Endothelial cell (in vitro differentiated cells): ENCODE measurements at places on chromosomes 3 and 15. TPM values are rescaled to one million over a fixed set of nuclear protein-coding genes. Genes with fewer than 3 reads are reported as not detected.

DNA sequence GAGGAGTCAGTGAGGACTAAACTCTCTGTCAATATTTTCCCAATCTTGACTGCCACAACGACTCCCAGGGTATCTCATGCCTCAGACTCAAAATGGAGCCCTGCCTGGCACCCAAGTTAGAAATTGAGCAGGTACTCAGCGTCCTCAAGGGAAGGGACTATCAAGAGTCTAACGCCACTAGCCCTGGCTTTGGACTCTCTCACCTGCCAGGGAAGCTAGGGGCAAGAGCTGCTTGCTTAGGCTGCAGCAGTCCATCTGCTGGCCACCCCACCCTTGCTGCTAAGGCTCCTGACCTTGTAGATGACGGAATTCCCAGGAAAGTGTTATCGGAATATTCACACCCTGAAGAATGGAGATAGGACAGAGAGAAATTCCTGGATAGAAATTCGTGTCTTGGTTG, 33.0 kb downstream of the ZIC4 start:
- no peak overlapping the region for H3K27ac ChIP-seq
- H3K4me1 ChIP-seq, result peaks cover 17% of the 10 kb centered on the region
- no peaks in the 10 kb centered on the region for H3K36me3 ChIP-seq
- DNase-seq, result peak; percentile 4
- no peak overlapping the region for H3K4me3 ChIP-seq

DNA sequence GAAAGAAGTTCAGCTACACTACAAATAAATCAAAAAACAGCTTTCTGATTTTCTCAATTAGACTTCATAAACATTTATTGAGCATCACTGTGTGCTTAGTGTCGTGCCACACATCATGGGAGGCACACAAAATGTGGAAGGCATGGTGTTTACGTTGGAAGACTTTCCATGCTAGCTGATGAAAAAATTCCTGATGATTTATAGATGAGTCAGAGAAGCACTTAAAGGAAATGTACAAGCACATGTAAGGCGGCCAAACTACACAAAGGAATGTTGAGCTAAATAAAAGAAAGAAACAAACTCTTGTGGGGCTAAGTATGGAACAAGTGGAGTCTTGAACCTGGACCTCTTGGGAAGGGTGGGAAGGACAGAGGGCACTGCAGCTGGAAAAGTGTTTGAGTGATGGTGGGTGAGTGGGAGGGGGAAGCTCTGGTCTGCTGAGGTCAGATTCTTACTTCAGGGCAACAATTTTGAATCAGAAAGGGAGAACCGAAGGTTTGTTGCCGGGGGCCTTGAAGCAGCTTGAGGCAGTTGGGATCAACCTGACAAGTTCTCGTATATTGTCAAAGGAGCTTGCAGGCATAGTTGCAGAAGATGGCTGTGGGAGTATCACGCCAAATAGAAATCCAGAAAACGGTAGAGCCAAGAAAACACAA, 66.9 kb downstream of the FOXB1 start:
- peaks cover 27% of the 10 kb centered on the region for H3K4me1 ChIP-seq
- no peaks in the 10 kb centered on the region for H3K36me3 ChIP-seq
- no peak for DNase-seq
- no peaks in the 10 kb centered on the region for H3K27me3 ChIP-seq

- H3K27ac ChIP-seq, result no peak overlapping the region
- H3K36me3 ChIP-seq, result peaks cover 6% of the 10 kb centered on the region
- DNase-seq, result no peak
- H3K4me3 ChIP-seq, result no peak overlapping the region
Measured at GRCh38 chr15:101139986-101140696, 111.7 kb downstream of the CHSY1 start.

GRCh38 chr3:157029365-157029790, 130.6 kb downstream of the CCNL1 start:
- H3K36me3 ChIP-seq, result no peaks in the 10 kb centered on the region
- H3K27ac ChIP-seq, result no peak overlapping the region
- DNase-seq, result no peak
- no peaks in the 10 kb centered on the region for H3K4me1 ChIP-seq
- H3K27me3 ChIP-seq, result no peaks in the 10 kb centered on the region
- H3K4me3 ChIP-seq, result no peak overlapping the region

- no peaks in the 10 kb centered on the region for H3K36me3 ChIP-seq
- H3K27ac ChIP-seq, result no peak overlapping the region
- H3K27me3 ChIP-seq, result peaks cover 7% of the 10 kb centered on the region
- no peak for DNase-seq
- H3K4me3 ChIP-seq, result no peak overlapping the region
Measured at GRCh38 chr15:63332367-63333124, 49.1 kb downstream of the CA12 start.

DNA sequence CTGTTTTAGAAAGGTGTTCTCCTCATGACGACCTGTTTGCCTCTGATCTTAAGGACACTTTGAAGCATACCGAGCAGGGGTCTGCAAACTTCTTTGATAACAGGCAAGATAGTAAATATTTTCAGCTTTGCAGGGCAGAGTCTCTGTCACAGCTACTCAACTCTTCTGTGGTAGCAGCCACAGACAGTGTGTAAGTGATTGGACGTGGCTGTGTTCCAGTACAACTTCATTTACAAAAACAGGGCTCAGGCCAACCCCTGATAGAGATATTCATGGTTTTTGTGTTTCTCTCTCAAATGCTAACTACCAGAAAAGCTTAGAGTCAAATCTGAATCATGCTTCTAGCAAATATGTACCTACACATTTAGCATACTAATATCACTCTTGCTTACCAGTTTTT, 51.5 kb downstream of the TGFBR2 start:
- peaks cover 76% of the 10 kb centered on the region for H3K4me1 ChIP-seq
- no peak overlapping the region for H3K4me3 ChIP-seq
- H3K27me3 ChIP-seq, result peaks cover 4% of the 10 kb centered on the region

- no peak for DNase-seq
- no peaks in the 10 kb centered on the region for H3K4me1 ChIP-seq
- H3K4me3 ChIP-seq, result no peak overlapping the region
- H3K36me3 ChIP-seq, result no peaks in the 10 kb centered on the region
- no peaks in the 10 kb centered on the region for H3K27me3 ChIP-seq
Measured at GRCh38 chr3:139248593-139249255, 95.1 kb upstream of the MRPS22 start.

GRCh38 chr15:83413054-83413719, 34.0 kb upstream of the SH3GL3 start:
- no peak for DNase-seq
- H3K4me3 ChIP-seq, result no peak overlapping the region
- H3K4me1 ChIP-seq, result no peaks in the 10 kb centered on the region
- no peaks in the 10 kb centered on the region for H3K36me3 ChIP-seq
- H3K27ac ChIP-seq, result no peak overlapping the region

GRCh38 chr3:15009167-15009566, 55.9 kb downstream of the MRPS25 start:
- H3K4me3 ChIP-seq, result no peak overlapping the region
- DNase-seq, result no peak
- H3K27me3 ChIP-seq, result no peaks in the 10 kb centered on the region

DNA sequence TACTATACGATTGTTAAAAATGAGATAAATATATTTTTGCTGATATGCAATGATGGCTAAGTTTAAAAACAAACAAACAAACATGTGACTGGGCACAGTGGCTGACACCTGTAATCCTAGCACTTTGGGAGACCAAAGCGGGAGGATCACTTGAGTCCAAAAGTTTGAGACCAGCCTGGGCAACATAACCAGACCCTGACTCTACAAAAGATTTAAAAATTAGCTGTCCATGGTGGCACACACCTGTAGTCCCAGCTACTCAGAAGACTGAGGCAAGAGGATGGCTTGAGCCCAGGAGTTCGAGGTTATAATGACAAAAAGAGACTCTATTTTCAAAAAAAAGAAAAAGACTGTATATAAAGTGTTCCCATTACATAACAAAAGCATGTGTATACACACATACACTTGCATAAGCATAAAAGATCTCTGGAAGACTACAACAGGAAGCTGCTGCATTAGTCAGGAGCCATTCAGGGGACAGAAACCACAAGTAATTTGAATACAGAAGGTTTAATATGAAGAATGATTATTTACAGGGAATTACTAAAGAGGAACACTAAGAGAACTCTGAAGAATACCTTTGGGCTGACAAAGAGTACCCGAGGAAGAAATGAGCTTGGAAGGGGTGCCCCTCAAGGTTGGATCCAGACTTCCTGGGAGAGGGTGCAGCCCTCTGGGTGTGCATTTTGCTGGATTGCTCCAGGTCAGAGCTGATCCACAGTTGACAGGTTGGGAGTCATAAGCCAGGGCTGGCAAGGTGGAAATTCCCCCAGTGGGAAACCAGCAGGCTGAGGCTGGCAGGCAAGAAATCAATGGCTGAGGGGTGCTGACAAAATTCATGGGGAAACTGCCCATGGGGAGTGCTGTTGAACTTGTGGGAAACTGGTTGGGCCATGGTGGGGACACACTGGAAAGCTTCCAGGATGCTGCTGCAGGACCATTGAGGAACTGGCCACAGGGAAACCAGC, 9.3 kb upstream of the TM4SF18 start:
- DNase-seq, result no peak
- H3K27ac ChIP-seq, result no peak overlapping the region
- no peak overlapping the region for H3K4me3 ChIP-seq
- H3K27me3 ChIP-seq, result no peaks in the 10 kb centered on the region

The ARGFX gene
- total RNA-seq, result not detected

The PEX5L gene
- 5.2 TPM for total RNA-seq

The KBTBD13 gene
- not detected for total RNA-seq

The C2CD4A gene
- total RNA-seq, result 0.18 TPM

The ZFYVE19 gene
- total RNA-seq, result 31.5 TPM

The B3GALNT1 gene
- 6.6 TPM for total RNA-seq

The GPR27 gene
- total RNA-seq, result 0.80 TPM

The NPAP1 gene
- total RNA-seq, result 0.18 TPM
